CD4-positive, alpha-beta T cell treated with Interleukin-6 for 4 hours (primary cell): ENCODE measurements at places on chromosomes 13 and 19.

DNA sequence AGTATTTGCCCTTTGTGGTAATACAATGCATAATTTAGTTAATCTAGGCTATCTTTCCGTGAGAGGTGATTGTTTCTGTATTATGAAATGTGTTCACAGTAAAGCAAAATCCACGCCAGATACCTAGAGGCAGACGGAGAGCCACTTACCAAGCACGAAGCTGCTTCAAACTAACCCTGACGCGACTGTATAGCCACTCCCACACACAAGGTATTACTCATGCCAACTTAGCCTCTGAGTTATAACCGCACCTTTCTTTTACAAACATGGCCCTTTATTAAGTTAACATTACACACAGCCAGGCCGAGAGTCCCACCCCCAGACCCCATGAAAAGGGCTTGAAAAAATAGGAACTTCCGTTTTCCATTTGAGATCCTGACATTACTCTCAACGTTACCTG is 185.7 kb downstream of the ABCC4 start:
- no peak for DNase-seq

DNA sequence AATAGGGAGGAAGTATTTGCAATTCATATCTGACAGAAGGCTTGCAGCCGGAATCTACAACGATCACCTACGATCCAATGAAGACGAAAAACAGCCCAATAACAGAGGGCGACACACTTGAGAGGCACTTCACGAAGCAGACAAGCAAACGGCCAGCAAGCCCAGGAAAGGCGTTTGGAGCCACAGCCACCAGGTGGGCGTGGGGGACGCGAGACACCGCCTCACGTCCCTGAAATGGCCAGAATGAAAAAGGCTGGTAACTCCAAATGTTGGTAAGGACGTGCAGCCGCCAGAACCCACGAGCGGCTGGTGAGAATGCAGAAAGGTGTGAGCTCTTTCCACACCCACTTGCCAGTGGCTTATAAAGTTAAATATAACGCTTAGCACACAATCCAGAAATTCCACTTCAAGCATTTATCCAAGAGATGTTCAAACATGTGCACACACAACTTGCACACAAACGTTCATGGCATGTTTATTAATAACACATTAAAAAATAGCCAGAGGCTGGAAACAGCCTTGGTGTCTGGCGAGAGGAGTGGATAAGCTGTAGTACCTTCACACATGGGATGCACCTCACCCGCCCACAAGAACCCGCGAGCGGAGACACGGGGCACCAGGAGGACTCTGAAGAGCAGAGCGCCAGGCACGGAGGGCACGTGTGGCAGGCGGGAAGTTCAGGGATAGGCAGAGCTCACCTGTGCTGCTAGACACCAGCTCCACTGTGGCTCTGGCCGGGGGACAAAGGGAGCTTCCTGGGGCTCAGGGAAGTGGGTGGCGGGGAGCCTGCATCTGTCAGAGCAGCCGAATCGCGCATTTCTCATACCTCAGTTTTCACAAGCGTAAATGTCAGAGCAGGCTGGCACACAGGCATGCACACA is 89.3 kb downstream of the SPACA7 start:
- no peak for DNase-seq

DNA sequence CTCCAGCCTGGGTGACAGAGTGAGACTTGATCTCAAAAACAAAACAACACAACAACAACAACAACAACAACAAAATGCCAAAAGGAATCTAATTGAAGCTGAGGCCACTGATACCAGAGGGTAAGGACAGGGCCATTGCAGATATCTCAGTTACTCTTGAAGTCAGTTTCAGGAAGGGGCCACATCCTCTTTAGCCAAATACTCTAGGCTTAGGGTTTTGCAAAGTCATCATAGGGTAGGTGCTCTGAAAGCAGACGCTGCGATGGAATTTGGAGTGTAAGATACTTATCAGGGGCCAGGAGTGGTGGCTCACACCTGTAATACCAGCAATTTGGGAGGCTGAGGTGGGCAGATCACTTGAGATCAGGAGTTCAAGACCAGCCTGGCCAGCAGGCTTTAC is 46.6 kb upstream of the UBAC2 start:
- DNase-seq, result no peak

- no peak for DNase-seq
Measured at GRCh38 chr19:10008184-10008765, 2.0 kb downstream of the COL5A3 start.

- no peak for DNase-seq
Measured at GRCh38 chr13:110506859-110507566, 54.5 kb downstream of the RAB20 start.

GRCh38 chr13:100875392-100876043 is 200.9 kb upstream of the TMTC4 start:
- DNase-seq, result no peak

- DNase-seq, result no peak
Measured at GRCh38 chr13:93238711-93239110, 12.1 kb downstream of the GPC6 start.

GRCh38 chr13:75691183-75691582 is 55.1 kb downstream of the LMO7 start:
- no peak for DNase-seq

- DNase-seq, result peak; percentile 48
Measured at GRCh38 chr13:21637296-21637695, 33.3 kb upstream of the MICU2 start.

DNA sequence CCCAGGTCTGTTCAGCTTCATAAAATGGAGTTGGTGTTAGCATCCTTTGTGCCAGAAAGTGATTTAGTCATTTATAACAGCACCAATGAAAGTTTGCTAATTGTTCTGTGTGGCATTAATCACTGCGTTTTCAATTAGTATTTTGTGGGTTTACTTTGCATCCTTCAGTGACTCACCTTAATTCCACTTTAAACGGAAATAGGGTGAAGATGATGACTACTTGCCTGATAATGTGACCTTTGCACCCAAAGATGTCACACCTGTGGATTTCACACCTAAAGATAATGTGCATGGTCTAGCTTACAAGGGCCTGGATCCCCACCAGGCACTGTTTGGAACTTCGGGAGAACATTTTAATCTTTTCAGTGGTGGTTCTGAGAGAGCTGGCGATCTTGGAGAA is 15.0 kb downstream of the GPATCH1 start:
- DNase-seq, result no peak

GRCh38 chr19:31289976-31290375 is 59.3 kb downstream of the TSHZ3 start:
- no peak for DNase-seq

DNA sequence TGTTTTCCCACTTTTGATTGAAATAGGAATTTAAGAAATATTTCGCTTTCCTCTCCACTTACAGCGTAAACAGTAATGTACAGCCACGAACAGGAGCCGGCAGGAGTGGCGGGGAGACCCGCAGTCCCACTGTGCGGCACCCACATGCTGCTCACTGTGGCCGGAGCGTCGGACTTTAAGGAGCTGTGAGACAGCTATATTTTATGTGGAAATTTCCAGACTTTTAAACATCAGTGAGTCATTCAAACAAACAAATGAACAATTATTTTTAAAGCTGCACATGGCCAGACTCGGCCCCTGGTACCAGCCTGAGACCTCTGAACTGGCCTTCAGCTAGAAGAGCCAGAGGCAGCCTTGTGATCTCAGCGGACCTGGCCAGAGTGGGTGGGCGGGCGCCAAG is 52.5 kb downstream of the CRYL1 start:
- DNase-seq, result no peak

DNA sequence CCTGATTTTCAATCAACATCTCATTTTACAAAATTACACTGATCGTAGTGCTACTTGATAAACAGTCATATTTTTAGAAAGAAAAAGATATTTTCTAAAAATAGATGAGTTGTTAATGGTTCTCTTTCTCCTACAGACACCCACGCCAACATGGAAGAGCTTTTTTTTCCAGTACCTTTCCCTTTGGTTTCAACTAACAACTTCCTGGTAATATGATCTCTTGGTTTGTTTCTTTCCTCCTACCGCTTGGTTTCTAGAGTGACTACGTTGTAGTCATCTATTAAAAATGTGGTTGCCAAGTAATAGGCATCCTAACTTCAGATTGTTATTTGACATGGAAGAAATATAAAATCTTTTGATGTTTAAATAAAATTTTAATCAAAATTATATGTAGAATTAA is 189.0 kb downstream of the LACC1 start:
- DNase-seq, result no peak

- DNase-seq, result no peak
Measured at GRCh38 chr19:3603121-3603811, 3.4 kb downstream of the TBXA2R start.

DNA sequence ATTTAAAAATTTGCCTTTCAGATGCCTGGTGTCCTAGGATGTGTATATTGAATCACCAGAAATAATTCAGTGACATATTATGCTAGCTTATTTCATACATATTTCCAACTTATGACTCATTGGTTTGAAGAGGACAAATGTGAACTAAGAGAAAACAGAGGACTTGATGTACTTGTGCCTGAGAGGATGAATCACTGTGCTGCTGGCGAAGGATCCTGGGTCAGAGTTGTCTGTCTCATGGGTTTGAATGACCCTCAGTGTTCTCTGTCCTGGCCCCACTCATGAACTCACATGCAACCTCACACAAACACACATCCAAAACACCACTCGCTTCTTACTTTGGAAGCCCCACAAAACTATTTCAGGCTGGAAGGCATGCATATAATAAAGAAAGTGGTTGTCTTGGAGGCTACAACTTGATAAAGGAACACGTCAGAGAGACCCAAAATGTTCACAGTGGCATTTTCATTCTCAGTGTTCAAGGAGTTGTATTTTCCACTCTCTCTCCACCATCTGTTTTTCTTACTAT is 129.0 kb upstream of the SPRY2 start:
- no peak for DNase-seq

- no peak for DNase-seq
Measured at GRCh38 chr13:46638262-46638661, 85.3 kb downstream of the LRCH1 start.

- peak; percentile 79 for DNase-seq
Measured at GRCh38 chr19:3108775-3109174, 14.6 kb downstream of the GNA11 start.

- peak; percentile 96 for DNase-seq
Measured at GRCh38 chr19:52535771-52536447, 8.4 kb downstream of the ZNF808 start.

- DNase-seq, result no peak
Measured at GRCh38 chr13:34114581-34114980, 296.6 kb downstream of the RFC3 start.

- no peak for DNase-seq
Measured at GRCh38 chr19:3065675-3066357, 3.5 kb upstream of the TLE5 start.
